ENCODE measurements at places on chromosomes 13 and 19.

- DNase-seq, result no peak
Observed at GRCh38 chr13:44351505-44351854, 22.1 kb upstream of the SERP2 start.

GRCh38 chr13:72931311-72931710, 127.5 kb upstream of the KLF5 start:
- no peak for DNase-seq

- no peak for DNase-seq
Observed at GRCh38 chr19:35822579-35822978, 9.9 kb upstream of the PRODH2 start.

GRCh38 chr13:100363285-100363711, 225.3 kb downstream of the GGACT start:
- DNase-seq, result no peak

DNA sequence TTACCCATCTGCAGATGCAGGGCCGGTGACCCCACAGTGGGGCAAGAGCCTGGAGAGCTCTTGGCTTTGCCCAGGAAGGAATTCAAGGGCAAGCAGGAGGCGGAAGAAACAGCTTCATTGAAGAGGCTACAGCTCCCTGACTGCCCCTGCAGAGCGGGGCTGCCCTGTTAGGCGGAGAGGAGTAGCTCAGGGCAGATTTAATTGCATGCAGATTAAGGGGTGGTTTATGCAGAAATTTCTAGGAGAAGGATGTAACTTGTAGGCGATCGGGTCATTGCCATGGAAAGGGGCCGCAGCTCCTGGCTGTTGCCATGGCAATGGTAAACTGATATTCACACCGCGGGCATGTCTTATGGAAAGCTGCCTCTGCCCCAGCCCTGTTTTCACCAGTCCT, 94.1 kb downstream of the ATP11A start:
- DNase-seq, result no peak

GRCh38 chr13:47100214-47100853, 203.5 kb upstream of the HTR2A start:
- DNase-seq, result no peak

DNA sequence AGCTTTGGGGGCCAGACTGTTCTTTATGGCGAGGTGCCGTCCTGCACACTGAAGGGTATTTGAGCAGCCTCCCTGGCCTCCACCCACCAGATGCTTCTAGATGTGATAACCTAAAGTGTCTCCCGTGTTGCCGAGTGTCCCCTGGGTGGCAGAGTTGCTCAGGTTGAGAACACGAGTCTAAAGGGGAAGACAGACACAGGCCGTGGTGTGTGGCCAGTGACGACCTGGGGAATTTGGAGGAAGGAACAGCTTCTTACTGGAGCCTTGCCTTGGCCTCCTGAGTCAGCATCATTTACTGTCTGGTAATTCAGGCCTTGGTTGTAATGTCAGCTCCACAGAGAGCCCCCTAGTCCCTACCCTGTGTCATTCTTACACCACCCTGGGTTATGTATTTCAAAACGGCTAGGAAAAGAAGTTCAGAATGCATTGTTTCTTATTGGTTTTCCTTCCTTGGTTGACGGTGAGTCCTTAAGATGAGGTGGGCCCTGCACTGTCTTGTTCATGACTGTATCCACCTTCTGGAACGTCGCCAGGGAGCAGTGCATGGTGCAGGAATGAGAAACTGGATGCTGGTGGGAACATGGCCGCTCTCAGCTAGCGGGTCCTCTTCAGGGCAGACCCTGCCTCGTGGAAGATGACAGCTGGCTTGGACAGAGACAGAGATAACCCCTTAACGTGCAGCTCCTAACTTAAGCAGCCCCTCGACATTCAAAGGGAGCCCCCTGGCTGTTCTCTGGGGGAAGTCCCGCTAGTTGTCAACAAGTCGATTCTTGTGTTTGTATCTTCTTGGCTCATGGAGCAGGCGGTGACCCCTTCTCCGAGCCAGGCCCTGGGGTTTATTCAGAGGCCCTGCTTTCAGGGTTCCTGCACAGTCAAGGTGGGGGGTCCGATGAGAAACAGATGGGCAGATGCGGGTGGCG, 7.2 kb downstream of the SIN3B start:
- DNase-seq, result no peak

DNA sequence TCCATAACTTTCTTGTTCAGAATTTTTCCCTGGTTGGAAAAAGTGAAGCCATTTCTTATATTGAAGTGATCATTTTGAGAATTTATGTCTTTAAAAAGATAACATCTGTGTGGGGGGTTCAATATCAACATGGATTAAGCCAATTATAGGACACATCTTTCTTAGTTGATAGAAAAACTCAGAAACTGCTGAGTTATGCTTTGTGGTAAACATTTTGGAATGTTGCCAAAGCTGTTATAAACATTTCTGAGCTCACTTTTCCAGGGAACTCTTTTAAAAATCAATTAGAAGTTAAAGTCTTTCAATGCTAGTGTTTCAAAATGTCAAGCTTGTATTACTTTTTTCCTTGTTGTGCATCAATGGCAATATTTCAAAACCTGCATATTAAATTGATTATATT, 248.8 kb downstream of the DACH1 start:
- DNase-seq, result no peak

- no peak for DNase-seq
Observed at GRCh38 chr13:75372923-75373841, 108.8 kb downstream of the TBC1D4 start.

DNA sequence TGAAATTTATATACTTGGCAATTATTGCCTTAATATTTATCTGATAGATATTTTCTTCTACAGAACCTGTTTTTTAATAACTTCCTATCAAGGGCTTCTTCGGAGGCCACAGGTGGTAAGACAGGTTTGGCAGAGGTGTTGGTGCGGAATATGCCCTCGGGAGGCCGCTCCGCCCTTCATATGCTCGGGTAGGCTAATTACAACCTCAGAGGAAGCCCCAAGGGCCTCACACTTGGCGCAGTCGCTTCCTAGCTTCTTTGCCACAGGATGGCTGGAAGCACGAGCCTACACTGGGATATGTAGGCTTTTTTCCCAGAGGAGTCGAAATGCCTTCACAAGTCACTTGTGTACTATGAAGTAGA, 68.8 kb downstream of the LMO7 start:
- DNase-seq, result no peak

DNA sequence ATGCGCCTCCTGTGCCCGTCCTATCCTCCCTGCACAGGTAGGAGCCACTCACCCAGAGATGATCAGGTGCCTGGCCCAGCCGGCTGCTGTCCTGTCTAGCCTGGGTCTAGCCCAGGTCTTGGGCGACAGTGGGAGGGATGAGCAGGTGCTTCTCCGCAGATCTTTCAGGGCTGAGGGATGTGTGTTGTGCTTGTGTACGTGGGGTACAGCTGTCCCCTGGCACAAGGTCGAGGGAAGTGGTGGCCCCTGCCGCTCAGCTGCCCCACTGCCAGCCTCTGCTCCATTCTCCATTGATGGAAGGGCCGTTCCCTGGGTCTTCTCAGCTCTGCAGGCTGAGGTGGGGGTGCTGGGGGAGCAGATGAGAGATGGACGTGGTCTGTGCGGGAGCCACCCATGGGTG, 13.0 kb downstream of the WTIP start:
- DNase-seq, result no peak

DNA sequence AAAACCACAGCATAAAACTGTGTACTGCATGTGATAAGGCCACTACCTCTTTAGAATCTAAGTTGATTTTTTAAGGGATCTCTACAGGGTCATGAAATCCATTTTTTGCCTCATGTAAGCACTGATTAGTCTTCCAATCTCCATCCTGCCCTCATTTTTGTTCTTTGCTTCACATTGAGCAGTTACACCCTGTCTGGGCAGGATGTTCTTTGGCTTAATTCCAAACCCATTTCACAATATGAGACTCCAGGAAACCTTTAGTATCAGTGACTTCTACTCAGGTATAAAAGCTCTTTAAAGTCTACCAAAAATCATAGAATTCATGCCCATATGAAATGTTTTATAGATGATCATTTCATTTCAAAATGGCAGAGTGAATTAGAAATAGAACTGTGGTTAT, 592.6 kb downstream of the TBC1D4 start:
- DNase-seq, result no peak

- DNase-seq, result no peak
Observed at GRCh38 chr19:15846923-15847322, 31.5 kb upstream of the OR10H1 start.

DNA sequence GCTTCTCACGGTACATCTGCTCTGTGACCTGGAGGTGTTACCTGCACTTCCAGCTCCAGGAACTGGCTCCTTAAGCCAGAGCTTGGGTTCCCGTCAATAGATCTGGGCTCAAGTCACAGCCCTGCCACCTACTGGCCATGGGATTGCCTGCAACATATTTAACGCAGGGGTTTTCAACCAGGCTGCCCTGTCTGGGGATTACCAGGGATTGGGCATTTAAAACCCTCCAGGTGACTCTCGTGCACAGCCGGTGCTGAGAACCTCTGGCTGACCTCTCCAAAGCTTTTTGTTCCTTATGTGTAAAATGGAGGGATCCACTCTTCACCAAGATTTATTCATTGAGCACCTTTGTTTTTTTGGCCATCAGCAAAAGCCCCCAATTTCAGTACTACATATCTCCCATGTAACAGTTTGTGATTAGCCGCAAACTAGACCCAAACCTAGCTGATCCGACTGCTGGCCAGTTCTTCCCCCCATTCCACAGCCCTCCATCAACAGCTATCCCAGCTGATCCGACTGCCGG, 76.6 kb upstream of the STK24 start:
- DNase-seq, result no peak

- no peak for DNase-seq
Observed at GRCh38 chr13:104253063-104253680, 1187.0 kb upstream of the SLC10A2 start.

DNA sequence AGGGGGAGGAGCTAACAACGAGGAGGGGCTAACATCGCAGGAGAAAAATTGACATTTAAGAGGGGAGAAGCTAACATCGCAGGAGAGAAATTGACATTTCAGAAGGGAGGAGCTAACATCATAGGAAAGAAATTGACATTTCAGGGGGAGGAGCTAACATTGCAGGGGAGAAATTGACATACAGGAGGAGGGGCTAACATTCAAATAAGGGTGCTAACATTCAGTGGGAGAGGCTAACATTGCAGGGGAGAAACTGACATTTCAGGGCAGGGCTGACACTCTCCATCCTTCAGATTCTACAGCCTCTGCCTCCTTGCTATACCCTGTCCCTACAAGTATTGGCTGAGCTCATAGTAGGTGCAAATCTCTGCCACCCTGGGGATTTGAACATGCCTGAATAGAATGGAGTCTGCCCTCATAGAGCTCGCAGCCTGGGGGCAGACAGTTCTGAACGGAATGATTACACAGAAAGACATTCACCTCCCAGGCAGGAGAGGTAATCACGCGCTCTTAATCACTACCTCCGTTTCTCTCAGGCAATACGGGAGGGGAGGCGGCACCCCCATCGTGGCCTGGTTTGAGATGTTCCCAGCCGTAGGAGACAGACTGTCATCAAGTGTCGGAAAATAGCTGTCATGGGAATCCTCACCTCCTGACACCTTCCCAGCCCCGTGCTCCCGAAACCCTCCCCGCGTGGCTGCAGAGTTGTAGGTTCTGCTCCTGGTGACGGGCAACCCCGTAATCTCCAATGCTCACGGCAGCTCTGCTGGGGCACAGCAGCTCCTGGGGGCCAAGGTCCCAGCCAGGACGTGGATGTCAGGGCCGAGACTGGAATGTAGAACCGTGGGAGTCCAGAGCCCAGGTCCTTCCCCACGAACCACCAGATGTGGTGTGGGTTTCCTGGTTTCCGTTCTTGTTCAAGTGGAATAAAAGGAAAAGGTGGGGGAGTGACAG, 9.5 kb downstream of the GPR32 start:
- no peak for DNase-seq

DNA sequence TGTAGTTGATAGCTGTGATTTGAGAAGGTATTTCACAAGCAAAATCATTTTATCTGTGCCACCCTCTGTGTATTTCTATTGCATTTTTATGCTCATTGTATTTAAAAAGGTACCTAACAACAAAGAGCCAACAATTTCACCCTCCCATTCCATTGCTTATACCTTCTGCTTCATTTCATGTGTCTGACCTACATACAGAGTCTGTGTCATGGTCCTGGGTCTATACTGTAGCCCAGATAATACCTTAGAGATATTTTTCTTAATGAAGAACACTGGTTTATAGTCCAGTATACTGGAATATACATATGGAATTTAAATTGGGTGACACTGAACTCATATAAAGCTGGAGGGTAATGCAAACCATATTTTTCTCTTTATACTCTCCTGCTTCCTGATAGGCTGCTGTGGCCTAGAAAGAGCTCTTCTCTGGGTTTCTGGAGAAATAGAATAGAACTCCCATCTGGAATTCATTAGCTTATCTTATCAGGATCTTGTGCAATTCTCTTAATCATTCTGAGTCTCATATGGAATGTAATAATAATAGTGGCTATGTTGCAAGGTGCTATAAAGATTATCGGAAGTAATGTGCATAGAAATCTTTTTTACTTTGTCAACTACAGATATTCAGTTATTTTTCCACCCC, 31.8 kb upstream of the SPART start:
- no peak for DNase-seq

DNA sequence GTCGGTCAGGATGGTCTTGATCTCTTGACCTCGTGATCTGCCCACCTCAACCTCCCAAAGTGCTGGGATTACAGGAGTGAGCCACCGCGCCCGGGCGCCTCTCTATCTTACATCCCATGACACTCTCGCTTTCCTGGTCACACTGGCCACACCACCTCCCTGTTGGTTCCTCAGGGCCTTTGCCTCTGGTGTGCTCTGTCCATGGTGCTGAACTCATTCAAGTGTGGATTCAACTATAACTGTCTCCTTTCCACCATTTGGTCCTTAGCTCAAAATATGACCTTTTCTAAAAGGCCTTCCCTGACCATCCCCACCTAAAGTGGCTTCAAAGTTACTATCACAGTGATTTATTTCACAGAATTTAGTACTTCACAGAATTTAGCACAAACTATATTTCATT, 3.7 kb upstream of the SMIM17 start:
- DNase-seq, result no peak

- no peak for DNase-seq
Observed at GRCh38 chr19:45476304-45476703, 8.5 kb downstream of the FOSB start.

- no peak for DNase-seq
Observed at GRCh38 chr13:100608906-100609305, 20.3 kb upstream of the GGACT start.

- DNase-seq, result no peak
Observed at GRCh38 chr19:56319991-56320390, 5.4 kb upstream of the ZSCAN5A start.

- no peak for DNase-seq
Observed at GRCh38 chr19:11540645-11541044, 2.0 kb downstream of the CNN1 start.

GRCh38 chr13:29887686-29888085, 37.3 kb upstream of the UBL3 start:
- DNase-seq, result no peak

GRCh38 chr13:72403396-72404010, 323.9 kb downstream of the MZT1 start:
- DNase-seq, result no peak

- no peak for DNase-seq
Observed at GRCh38 chr13:76764429-76764828, 121.8 kb downstream of the KCTD12 start.
